ENCODE measurements at places on chromosomes 12 and 14. TPM values are rescaled to one million over a fixed set of nuclear protein-coding genes. Genes with fewer than 3 reads are reported as not detected.

DNA sequence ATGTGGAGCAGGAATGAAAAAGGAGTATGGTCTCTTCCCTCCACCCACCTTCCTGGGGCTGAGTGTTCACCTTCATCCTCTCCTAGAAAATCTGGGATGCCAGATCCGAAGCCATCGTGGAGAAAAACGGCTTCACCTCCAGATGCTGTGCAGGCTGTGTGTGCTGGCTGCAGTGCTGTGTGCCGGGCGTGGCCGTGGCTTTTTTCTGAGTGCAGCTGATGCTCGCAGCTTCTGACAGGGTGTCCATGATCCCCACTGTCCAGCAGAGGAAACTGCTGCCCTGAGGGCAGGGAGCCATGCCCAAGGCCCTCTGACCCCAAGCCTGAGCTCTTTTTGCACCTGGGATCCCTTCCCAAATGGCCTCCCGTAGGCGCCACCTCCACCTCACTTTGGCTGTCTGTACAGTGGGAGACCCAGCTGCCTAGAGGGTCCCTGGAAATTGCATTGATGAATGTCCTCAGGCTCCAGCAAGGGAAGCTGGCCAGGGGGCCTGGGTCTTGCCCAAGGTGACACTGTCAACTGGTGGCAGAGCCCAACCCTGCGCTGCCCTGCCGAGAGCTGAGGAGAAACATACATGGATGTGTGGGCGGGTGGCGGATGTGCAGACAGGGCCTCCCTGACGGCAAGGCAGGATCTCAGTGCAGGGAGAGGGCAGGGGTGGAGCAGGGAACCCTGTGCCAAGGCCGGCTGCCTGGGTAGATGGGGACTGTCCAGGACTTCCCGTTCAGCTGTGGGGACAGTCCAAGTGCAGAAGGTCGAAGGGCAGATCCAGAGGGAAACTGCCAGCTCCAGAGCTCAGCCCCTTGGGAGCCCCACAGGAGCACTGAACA is 53.3 kb downstream of the BEGAIN start:
- H3K27ac ChIP-seq = no peak overlapping the region
- no peak overlapping the region for H3K4me3 ChIP-seq
- peaks cover 3% of the 10 kb centered on the region for H3K4me1 ChIP-seq

DNA sequence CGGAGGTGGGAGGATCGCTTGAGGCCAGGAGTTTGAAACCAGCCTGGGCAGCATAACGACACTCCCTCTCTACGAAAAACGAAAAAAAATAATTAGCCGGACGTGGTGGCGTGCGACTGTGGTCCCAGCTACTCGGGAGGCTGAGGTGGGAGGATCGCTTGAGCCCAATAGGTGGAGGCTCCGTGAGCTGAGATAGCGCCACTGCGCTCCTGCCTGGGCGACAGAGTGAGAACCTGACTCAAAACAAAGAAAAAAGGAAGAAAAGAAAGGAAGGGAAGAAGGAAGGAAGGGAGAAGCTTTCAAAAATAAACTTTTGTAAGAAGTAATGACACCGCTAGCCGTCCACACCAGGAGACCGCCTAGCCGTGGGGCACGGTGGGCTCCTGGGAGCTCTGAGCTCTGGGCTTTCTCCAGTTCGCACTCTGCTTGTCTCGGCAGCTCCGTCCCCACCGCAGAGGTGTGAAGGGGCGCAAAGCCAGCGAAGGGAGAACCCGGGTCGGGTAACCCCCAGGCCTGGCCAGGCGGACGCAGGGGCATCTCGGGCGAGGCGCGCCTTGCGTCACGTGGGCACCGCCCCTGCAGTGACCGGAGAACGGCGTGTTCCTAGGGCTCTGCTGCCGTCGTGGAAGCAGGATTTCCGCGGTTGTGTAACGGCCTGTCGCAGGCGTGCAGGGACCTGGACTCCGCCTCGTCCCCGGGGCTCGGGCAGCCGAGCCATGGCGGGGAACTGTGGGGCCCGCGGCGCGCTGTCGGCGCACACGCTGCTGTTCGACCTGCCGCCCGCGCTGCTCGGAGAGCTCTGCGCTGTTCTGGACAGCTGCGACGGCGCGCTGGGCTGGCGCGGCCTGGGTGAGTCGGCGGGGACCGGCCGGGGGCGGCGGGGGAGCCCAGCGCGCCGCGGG is at the start of gene IRAK3:
Gene IRAK3, plus strand, starts transcription at position 631 of the 902 bp plus-strand sequence. Its CDS starts 86 bp downstream, at position 717.
- H3K36me3 ChIP-seq = peaks cover 2% of the 10 kb centered on the region
- peaks cover 45% of the 10 kb centered on the region for H3K27me3 ChIP-seq
- peak within 1 kb of the TSS; percentile 2 for H3K27ac ChIP-seq
- DNase-seq = peak; percentile 84
- H3K4me1 ChIP-seq = peaks cover 11% of the 10 kb centered on the region

DNA sequence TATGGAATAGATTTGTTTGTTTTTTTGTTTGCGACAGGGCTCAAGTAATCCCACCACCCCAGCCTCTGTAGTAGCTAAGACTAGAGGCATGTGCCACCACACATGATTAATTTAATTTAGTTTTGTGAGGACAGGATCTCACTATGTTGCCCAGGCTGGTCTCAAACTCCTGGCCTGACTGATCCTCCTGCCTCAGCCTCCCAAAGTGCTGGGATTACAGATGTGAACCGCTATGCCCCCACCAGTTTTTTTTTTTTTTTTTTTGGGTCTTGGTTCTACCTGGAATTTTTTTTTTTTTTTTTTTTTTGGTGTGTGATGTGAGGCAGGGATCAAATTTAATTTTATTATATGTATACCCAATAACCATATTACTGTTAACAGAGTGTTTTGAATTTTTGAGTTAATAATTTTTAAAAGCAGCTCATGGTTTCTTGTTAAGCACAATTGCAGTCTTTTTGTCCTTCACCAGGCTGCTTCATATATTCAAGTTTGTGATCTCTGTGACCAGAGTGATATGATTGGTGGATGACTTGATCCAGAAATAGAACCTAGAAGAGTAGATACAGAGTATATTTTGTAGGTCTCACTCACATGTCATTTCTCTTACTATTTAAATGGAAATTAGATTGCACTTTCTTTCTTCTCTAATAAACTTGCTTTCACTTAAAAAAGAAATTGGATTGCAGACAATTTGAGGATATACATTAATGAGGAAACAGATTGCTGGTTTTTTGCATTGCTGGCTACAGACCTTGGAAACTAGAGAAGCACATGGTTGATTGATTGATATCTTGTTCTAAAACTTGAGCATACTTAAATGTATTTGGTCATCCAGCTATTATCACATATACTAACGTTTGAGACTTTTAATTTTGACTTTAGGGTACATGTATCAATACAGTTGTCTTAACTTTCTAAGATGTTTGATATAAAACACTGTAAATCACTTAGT is 13.2 kb downstream of the ADIPOR2 start:
- DNase-seq = no peak
- H3K27ac ChIP-seq = no peak overlapping the region
- no peaks in the 10 kb centered on the region for H3K27me3 ChIP-seq

TAS2R14 gene
- 2.7 TPM for total RNA-seq

RERG gene
- total RNA-seq = not detected

DNA sequence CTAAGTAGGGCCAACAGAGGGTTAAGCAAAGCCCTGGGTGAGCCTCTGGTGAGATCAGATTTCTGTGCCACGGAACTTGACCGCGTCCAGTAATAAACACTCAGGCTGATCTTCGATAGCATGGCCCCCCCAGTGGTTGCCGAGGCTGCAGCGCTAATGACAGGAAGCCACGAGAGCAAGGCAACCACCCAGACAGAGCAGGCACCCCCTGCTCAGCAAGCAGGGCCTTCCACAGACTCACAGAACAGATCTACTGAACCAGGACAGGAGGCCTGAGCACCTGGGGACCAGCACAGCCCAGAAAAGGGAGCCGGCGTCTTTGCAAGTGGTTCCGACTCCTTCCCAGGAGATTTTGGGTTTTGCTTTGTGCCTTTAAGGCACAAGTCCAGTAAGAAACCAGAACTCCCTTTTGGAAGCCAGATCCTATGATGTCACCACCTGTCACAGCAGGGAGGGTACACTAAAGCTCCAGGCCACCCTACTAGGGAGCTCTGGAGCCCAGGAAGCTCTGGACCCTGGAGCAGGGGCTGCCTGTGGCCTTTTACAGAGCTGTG is 42.3 kb downstream of the BCL11B start:
- DNase-seq = peak; percentile 78
- no peaks in the 10 kb centered on the region for H3K27me3 ChIP-seq
- H3K4me3 ChIP-seq = peak overlapping the region; percentile 90
- H3K4me1 ChIP-seq = peaks cover 91% of the 10 kb centered on the region
- H3K36me3 ChIP-seq = peaks cover 43% of the 10 kb centered on the region

DNA sequence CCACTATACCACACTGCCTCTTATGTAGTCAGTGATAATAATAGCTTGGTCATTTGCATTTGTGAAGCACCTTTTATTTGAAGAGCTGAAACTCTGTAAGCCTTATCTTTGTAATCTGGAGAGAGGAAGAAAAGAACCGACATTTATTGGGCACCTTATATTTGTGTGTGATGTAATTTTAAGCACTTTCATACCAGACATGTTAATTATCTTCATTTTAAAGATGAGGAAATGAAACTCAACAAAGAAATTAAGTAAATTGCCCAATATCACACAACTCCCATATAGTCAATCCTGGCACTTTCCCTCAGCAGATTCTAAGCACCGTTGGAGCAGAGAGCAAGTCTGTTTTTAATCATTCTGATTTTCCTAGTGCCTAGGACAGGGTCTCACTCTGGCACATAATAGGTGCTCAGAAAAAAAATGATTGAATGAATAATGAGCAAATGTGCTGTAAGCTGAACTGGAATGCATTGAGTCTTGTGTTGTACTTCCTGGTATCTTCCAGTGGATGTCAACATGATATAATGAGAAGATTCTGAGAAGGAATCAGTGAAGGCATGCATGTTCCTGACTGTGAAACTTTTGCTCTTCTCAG is 418.9 kb downstream of the ZFP36L1 start:
- H3K36me3 ChIP-seq = peaks cover 2% of the 10 kb centered on the region
- H3K4me1 ChIP-seq = peaks cover 26% of the 10 kb centered on the region
- no peak overlapping the region for H3K4me3 ChIP-seq
- no peak overlapping the region for H3K27ac ChIP-seq
- H3K27me3 ChIP-seq = no peaks in the 10 kb centered on the region

- H3K4me3 ChIP-seq = peak overlapping the region; percentile 15
- no peaks in the 10 kb centered on the region for H3K27me3 ChIP-seq
- H3K27ac ChIP-seq = peak overlapping the region; percentile 85
- peaks cover 5% of the 10 kb centered on the region for H3K36me3 ChIP-seq
Measured at GRCh38 chr12:716506-716905, 35.9 kb upstream of the WNK1 start.

GRCh38 chr14:26897196-26897595 is 299.4 kb upstream of the NOVA1 start:
- DNase-seq = no peak
- no peaks in the 10 kb centered on the region for H3K36me3 ChIP-seq
- H3K4me1 ChIP-seq = no peaks in the 10 kb centered on the region
- H3K27me3 ChIP-seq = no peaks in the 10 kb centered on the region
- H3K4me3 ChIP-seq = no peak overlapping the region

DNA sequence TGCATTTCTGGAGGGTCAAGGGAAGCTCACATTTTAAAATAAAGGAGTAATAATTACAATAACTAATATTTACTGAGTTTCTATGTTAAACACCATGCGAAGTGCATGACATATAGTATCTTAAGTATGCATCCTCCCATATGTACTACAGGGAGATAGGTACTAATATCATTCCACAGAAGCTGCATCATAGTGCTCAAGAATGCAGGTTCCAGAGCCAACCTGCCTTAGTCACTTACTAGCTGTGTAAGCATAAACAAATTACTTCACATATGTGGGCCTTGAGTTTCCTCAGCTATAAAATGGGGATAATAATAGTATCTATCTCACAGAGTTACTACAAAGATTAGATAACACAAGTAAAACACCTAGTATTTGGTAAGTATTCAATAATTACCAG is 18.3 kb downstream of the ARMH4 start:
- H3K4me1 ChIP-seq = no peaks in the 10 kb centered on the region
- H3K4me3 ChIP-seq = no peak overlapping the region
- no peak overlapping the region for H3K27ac ChIP-seq
- no peaks in the 10 kb centered on the region for H3K36me3 ChIP-seq
- no peak for DNase-seq

MFAP5 gene
- total RNA-seq = not detected

GRCh38 chr14:31414190-31414833 is 6.0 kb downstream of the HEATR5A start:
- H3K4me1 ChIP-seq = peaks cover 23% of the 10 kb centered on the region
- H3K4me3 ChIP-seq = no peak overlapping the region
- peaks cover 8% of the 10 kb centered on the region for H3K36me3 ChIP-seq

- peak overlapping the region; percentile 19 for H3K27ac ChIP-seq
- H3K4me3 ChIP-seq = no peak overlapping the region
- peaks cover 7% of the 10 kb centered on the region for H3K4me1 ChIP-seq
- peaks cover 20% of the 10 kb centered on the region for H3K27me3 ChIP-seq
Measured at GRCh38 chr12:56086096-56086495, 6.1 kb downstream of the ERBB3 start.

DNA sequence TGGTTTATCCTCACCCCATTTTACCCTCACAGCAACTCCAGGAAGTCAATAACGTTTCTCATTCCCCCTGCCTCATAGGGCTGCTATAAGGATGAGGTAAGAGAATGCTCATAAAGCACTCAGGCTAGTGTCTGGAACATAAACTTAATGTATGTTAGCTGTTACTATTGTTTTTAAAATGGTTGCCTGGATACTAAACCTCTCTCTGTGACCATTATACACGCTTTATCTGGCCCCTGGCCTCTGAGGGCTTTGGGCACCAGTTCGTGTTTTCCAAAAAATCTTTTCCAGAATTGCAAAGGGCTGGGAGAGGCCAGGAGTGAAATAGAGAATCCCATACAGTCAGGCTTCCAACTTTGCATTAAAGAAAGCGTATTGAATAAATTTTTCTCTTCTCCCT is 113.9 kb downstream of the KTN1 start:
- no peaks in the 10 kb centered on the region for H3K27me3 ChIP-seq
- H3K4me1 ChIP-seq = peaks cover 2% of the 10 kb centered on the region
- no peak overlapping the region for H3K27ac ChIP-seq
- no peak overlapping the region for H3K4me3 ChIP-seq
- H3K36me3 ChIP-seq = no peaks in the 10 kb centered on the region

DNA sequence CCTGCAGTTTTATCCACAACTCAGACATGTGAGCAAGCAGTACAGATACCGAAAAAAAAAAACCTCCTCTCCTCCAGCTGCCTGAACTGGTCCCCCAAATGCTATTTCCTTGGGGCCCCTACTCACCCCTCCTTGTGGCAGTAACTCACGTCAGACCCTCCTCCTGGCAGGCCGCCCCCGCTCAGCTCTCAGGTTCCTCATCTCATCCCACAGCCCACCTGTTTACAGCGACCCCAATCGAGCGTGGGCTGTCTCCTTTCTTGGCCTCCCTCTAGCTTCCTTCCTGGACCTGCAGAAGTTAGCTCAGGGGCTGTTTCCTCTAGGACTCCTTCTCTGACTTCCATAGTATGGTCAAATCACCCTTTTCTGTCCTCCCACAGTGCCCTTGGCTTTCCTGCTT is 455.3 kb downstream of the BCL11B start:
- H3K27me3 ChIP-seq = peaks cover 4% of the 10 kb centered on the region
- no peak for DNase-seq
- H3K4me3 ChIP-seq = no peak overlapping the region
